ENCODE measurements at places on chromosomes 1 and 21. TPM values are rescaled to one million over a fixed set of nuclear protein-coding genes. Genes with fewer than 3 reads are reported as not detected.

CBR3 gene
- 19.5 TPM for total RNA-seq

NBPF6 gene
- not detected for total RNA-seq

PRR9 gene
- not detected for total RNA-seq

CRYAA gene
- not detected for total RNA-seq

FBXO2 gene
- not detected for total RNA-seq

IGSF3 gene
- 0.39 TPM for total RNA-seq
